NCI-H1930 (cell line): ENCODE measurements at places on chromosomes 12 and 14.

DNA sequence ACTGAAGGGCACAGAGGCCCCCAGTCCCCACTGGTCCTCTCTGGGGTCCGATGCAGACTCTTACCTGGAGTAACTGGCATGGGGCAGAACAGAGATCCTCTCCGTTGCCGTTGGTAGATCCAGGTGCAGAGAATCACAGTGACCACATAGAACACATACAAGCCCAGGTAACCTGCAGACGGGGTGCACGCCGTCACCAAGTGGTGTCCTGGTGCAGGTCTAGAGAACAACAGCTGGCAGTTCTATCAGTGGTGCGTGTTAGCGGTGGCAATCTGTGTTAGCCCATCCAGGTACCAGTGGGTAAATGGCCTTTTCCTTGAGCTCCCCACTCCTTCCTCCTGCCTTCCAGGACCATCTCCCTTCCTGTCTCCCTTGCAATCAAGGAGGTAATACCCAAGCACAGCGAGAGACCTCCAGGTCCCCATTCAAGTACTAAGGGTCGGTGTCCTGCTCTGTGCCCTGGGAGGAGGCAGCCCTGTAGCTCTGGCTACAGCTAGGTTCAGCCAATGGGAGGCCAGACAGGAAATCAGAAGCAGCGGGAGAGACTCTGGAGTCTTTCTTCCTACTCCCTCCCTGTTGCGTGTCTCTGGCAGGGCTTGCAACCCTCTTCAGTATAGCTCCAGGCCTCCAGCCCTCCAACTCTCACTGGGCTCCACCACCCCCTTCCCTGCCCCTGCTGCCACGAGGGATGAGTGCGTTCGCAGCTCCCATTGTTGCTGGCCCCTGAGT lies 15.8 kb downstream of the SLC8B1 start:
- no peak for DNase-seq

DNA sequence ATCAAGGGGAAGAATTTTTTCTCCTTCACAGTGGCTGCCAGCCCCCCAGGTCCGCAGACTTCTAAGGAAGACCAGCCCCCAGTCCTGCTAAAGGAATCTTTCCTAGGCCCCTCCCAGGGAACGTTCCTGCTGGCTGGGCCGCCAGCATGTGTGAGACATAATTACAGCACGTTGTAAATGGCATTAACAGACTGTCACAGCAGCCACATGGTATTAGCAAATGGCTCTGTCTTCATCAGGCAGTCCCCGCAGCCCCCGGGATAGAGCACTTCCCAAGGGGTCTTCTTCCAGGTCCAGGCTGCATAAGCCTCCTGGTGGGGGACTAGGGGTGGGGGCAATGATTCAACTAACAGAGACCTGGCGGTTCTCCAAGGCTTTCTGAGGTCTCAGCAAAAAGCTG lies 34.9 kb upstream of the FAM222A start:
- no peak for DNase-seq

DNA sequence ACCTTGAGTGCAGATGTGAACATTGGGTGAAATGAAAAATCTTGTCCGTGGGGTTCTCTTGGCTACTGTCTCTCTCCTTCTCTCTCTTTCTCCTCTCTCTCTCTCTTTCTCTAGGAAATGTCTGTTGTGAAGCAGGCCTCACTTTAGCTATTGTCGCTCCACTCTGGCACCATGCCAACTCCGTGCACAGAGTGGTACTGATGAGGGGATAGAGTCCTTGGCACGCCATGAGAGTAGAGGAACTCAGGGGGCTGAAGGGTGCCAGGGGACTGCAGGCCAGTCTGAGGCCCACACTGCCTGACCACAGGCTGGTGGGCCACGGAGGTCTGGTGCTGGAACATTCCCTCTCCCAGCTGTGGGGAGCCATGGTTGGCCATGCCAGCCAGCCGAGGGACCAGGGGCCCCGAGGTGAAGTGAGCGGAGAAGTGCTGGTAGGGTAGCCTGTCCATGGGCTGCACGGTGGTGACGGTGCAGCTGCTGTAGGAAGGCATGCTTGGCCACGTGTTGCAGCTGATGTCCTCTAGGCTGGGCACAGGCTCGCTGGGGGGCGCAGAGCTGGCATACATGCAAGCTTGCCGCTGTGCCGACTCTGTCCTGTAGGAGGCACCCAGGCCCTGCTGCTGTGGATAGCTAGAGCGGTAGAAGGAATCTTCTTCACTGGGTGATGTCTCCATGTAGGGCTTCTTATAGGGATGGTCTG lies 50.4 kb downstream of the TBX5 start:
- DNase-seq: no peak

- DNase-seq: no peak
Measured at GRCh38 chr12:126430921-126431320, 1365.7 kb downstream of the AACS start.

GRCh38 chr14:79057333-79057732 lies 887.2 kb downstream of the NRXN3 start:
- DNase-seq: no peak

DNA sequence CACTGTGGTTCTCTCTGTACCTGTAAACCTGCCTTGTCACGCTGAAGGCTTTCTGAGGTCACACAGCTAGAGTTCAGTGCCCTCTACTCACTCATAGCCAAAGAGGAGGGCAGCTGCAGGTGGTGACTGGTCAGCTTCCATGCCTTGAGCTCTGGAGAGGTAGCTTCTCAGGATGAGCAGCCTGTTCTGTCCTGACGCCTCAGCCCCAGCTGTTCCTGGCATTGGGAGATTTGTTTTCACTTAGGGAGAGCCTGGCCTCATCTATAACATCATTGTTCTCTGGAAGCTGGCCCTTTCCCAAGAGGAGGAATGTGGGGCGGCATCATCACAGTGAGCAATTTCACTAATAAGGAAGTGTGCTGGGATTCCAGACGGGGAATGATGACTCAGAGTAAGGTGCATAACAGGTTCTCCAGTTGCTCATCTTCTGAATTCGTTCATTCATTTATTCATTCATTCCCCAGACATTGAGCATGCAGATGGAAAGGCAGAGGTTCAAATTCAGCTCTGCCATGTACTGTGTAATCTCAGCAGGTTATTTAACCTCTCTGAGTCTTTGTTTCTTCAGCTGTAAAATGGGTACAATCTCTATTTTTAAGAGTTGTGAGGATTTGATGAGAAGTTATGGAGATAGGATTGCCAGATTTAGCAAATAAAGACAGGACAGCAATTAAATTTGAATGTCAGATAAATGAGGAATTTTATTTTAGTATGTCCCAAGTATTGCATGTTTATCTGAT lies 255.8 kb upstream of the CRY1 start:
- no peak for DNase-seq

GRCh38 chr12:119692997-119693396 lies 25.1 kb downstream of the PRKAB1 start:
- no peak for DNase-seq

DNA sequence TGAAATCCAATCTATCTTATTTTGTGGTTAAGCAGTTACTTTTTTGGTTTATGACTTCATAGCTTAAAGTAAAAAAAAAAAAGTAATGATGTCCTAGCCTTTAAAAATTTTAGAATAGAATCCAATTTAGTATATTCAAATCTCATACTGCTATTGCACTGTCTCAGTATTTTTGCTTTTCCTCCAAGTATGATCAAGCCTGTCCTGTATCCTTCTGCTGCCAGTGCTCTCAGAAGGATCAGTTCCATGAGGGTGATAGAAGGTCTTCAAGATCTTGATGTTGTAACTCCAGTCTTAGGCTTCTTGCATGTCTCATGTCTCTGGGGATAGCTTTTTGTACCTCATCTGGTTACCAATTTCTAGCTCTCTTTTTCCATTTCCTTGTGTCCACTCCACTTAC lies 324.2 kb upstream of the FAR2 start:
- DNase-seq: no peak

GRCh38 chr14:61355892-61356325 lies 34.5 kb downstream of the PRKCH start:
- no peak for DNase-seq

- DNase-seq: no peak
Measured at GRCh38 chr12:68633614-68634558, 23.2 kb downstream of the RAP1B start.

DNA sequence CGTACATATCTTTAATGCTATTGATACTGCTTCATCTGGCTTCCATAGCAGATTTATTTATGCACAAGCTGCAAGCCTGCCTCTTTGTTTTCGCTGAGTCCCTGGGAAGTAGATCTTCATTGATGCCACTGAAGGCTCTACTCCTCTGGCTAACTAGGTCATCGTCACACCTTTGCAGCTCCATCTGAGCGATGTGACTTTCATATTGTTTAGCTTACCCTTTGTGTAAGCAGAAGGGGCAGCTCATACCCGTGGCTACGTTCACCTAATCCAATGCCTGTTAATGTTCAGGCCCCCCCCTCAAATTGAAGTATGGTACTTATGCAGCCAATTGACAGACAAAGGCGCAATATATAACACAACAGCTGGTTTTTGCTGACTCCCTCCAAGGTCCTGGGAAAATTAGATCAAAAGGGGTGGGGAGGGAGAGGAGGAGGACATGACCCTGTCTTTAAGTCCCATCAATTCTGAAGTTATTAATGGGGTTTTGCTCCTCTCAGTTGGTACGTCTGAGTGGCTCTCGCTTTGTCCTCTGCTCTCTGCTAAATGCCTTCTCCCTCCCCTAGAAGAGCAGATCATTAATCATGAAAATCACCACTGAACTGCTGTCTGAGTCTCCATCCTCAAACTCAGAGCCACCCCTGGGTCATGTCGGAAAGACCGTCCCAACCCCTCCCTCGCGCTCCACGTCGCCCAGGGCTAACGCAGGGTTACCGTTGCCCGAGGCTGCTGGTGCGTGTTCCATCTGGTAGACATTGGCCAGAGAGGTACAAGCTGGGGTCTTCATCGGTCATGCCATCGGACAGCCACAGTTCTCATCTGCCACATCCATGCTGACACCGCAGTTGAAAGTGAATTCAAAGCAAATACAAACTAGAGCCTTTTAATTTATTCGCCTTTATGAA lies 128.8 kb downstream of the ADGRD1 start:
- no peak for DNase-seq

- no peak for DNase-seq
Measured at GRCh38 chr14:64736271-64737169, 32.3 kb downstream of the PLEKHG3 start.

GRCh38 chr12:109469517-109469916 lies 7.6 kb downstream of the KCTD10 start:
- no peak for DNase-seq

DNA sequence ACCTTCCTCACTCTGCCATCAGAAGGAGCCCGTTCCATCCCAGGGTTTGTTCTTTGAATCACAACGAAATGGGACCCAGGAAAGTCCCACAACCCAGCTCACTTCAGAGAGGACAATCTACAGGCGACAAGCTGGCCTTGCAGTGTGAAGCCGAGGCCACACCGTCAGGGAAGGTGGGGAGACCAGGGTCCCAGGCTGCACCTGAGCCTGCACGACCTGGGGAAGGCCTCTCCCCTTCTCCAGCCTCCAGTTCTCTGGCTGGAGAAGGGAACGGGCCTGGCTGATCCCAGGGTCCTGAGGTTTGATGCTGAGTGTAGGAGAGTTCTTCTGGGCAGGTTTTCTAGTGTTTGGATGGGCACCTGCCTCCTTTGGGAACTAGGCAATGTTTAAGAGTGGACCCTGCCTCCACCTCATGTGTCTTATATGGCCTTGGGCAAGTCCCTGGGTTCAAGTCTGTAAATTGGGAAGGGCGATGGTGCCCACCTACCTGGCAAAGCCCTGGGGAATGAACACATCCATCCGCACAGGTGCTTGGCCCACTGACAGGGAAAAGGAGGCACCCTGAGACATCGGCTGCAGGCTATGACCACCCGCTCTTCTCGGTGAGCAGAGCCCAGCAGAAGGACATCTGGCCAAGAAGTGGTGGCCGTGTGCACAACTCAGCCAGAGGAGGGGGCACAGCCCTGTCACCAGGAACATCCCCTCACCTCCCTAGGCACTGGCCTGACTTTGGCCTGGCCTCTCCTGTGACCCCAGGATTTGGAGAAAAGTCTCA lies 77.9 kb upstream of the BCL11B start:
- no peak for DNase-seq

DNA sequence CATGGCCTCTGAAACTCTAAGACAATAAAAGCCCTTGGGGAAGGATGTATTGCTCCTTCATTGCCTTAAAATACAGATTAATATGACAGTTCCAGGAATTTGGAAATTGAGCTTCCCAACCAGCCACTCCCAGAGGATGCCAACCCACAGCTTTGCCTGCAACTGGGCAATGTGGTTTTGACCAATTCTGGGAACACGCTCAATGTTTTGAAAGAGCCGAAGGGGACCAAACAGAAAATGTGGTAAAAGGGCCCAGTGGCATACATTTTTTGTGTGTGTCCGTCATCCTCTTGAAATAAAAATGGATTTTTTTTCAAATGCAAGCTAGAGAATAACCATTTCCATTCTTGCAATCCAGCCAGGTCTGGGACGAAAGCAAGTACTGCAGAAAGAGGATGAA lies 88.3 kb upstream of the PLEKHG7 start:
- no peak for DNase-seq

DNA sequence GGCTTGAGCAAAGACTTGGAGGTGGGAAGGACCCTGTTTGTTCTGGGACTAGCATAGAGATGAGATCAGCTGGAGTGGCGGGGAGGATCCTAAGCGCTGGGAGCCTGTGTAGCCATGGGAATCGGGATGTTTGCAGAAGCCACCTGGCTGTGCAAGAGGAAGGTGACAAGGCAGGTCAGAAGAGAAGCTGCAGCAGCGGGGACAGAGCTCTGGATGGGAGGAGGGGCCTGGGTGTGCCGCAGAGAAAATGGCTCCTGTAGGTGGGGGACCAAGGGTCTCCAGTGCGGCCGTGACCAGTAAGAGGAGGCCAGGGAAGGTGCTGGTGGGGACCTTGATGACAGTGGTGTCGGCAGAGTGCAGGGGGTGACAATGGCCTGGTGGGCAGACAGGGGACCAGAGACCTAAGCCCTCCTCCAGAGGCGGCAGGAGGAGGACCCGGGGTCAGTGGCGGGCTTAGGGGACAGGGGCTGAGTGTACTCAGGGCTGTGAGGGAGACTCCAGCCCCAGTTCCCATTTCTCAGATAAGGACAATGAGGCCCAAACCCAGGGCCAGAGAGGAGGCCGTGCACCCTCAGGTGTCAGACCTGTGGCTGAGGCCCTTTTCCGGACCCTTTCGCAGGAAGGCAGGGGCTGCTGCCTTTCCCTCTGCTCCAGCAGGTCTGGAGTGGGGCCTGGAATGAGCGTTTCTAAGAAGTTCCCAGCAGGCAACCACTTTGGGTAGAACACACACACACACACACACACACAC lies 206.6 kb upstream of the RTL1 start:
- no peak for DNase-seq

GRCh38 chr12:94839347-94839746 lies 164.2 kb downstream of the NDUFA12 start:
- DNase-seq: no peak

GRCh38 chr14:91261986-91262549 lies 17.6 kb upstream of the GPR68 start:
- DNase-seq: no peak

- peak; percentile 60 for DNase-seq
Measured at GRCh38 chr12:117236456-117237001, 46.3 kb upstream of the FBXO21 start.
